HepG2 (cell line): ENCODE measurements at places on chromosomes 1 and 21.

GRCh38 chr1:187474336-187474735, 645.6 kb downstream of the PLA2G4A start:
- no peaks in the 10 kb centered on the region for H3K36me3 ChIP-seq
- H3K4me1 ChIP-seq = no peaks in the 10 kb centered on the region
- H3K27me3 ChIP-seq = no peaks in the 10 kb centered on the region
- H3K4me3 ChIP-seq = no peak overlapping the region
- no peak overlapping the region for H3K27ac ChIP-seq

- H3K27me3 ChIP-seq = no peaks in the 10 kb centered on the region
- H3K4me3 ChIP-seq = no peak overlapping the region
- H3K27ac ChIP-seq = no peak overlapping the region
- H3K4me1 ChIP-seq = no peaks in the 10 kb centered on the region
These were observed 392.5 kb upstream of the PTBP2 start for GRCh38 chr1:96329121-96329520.

DNA sequence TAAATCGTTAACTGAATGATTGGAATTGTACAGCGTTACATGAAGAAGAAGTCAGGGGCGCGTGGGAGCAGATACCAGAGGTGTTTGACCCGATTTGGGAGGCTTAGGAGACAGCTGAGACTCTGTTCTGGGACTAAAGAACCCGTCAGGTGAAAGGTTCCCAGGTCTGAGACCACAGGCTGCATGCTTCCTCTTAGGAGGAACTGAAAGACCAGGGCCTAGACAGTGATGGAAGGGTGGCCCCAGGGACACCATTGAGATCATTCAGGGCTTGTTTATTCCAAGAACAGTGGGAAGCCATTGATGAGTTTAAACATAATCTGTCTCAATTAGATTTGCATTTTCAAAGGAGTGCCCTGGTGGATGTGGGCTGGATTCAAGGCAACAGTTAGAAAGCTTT, 904 bp downstream of the KLF17 start:
- peaks cover 17% of the 10 kb centered on the region; the same call in 2 of the 3 replicates for H3K27me3 ChIP-seq
- H3K27ac ChIP-seq = no peak overlapping the region
- H3K4me1 ChIP-seq = peaks cover 6% of the 10 kb centered on the region; the same call in 1 of the 2 replicates
- no peaks in the 10 kb centered on the region for H3K36me3 ChIP-seq
- no peak overlapping the region for H3K4me3 ChIP-seq

DNA sequence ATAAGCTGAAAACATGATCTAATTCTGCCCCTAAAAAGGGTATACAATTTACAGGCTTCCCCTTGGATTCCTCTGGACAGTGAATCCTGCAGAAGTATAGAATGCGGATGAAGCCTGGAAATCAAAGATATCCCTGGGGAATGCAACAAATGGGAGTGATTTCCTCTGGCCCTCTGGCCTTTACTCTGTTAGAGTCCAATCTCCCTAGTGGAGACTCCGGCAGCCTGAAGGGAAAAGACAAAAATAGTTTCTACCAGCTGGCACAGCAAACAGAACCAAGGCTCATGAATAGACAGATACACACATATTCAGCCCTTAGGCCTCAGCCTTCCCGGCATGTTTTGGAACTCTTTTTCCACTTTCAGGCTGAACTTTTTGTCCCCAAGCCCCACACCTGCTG, 3.9 kb upstream of the LRRC52 start:
- no peak overlapping the region for H3K27ac ChIP-seq
- no peaks in the 10 kb centered on the region for H3K36me3 ChIP-seq
- DNase-seq = no peak
- no peaks in the 10 kb centered on the region; the same call in 1 of the 2 replicates for H3K27me3 ChIP-seq
- no peak overlapping the region for H3K4me3 ChIP-seq
- peaks cover 6% of the 10 kb centered on the region; the same call in 1 of the 2 replicates for H3K4me1 ChIP-seq

DNA sequence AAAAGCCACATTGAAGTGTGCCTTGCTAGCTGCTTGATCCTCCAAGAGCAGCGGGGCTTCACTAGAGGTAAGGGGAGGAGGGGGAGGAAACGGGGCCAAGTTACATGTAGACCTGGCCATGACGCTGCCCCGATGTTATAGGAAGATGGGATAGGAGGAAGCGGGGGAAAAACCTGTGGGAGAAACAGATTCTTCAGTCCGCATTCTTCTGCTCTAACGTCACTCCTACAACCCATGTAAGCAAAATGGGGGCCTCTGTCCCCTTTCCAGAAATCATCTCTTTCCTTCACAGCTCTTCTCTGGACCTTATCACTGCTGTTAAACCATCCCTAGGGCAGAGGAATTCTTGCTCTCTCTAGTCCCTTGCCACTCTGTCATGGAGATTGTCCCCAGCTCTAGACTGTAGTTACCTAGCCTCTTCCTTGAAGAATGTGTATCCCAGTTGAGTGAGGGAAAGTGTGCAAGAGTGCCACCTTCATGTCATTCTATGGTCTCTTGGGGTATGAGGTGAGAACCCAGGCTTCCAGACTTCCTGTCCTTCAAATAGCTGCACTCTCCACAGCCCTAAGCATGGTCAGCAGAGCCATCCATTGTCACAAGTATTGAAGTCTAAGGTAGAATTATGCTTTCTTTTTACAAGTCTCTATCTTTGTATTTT, 11.4 kb downstream of the PLEKHO1 start:
- DNase-seq = no peak
- no peak overlapping the region for H3K27ac ChIP-seq
- no peak overlapping the region for H3K4me3 ChIP-seq
- H3K27me3 ChIP-seq = 0 out of 2 replicates have a peak, but pooled peaks cover 1% of the 10 kb centered on the region
- peaks cover 37% of the 10 kb centered on the region for H3K4me1 ChIP-seq
- peaks cover 16% of the 10 kb centered on the region; the same call in 2 of the 3 replicates for H3K36me3 ChIP-seq

DNA sequence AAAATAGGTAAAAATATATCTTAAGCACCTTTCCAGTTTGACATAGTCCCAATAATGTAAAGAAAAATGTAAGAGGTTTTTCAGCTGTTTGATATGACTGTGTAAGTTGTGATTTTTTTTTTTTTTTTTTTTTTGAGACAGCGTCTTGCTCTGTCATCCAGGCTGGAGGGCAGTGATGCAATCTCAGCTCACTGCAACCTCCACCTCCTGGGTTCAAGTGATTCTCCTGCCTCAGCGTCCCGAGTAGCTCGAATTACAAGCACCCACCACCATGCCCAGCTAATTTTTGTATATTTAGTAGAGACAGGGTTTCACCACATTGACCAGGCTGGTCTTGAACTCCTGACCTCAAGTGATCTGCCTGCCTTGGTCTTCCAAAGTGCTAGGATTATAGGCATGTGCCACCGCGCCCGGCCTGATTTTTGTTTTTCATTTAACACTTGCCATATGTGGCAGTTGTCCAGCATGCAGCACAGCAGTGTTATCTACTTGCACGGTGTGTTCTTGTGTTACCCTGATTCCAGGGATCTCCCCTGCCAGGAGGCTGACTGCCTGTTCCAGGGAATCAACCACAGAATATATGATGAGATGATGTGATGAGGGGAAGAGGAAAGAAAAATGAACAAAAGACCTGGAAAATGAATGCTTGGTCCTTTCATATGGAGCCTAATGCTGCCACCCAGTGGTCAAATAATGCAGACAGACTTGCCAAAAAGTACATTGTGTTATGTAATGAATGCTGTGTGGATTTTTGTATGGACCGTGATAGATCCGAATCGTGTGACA, 79.0 kb downstream of the RAVER2 start:
- no peak overlapping the region for H3K4me3 ChIP-seq
- DNase-seq = peak; percentile 69
- H3K27me3 ChIP-seq = no peaks in the 10 kb centered on the region
- no peak overlapping the region for H3K27ac ChIP-seq
- H3K36me3 ChIP-seq = no peaks in the 10 kb centered on the region

- no peak for DNase-seq
- no peaks in the 10 kb centered on the region for H3K27me3 ChIP-seq
- H3K4me3 ChIP-seq = no peak overlapping the region
- no peak overlapping the region for H3K27ac ChIP-seq
These were observed 22.7 kb upstream of the DNAJC28 start for GRCh38 chr21:33514229-33514628.

- H3K36me3 ChIP-seq = no peaks in the 10 kb centered on the region
- no peak for DNase-seq
- no peaks in the 10 kb centered on the region for H3K4me1 ChIP-seq
- H3K4me3 ChIP-seq = no peak overlapping the region
- no peak overlapping the region for H3K27ac ChIP-seq
These were observed 538.8 kb downstream of the LRRIQ3 start for GRCh38 chr1:73659136-73659535.
